ENCODE measurements at places on chromosomes 5 and 9. TPM values are rescaled to one million over a fixed set of nuclear protein-coding genes. Genes with fewer than 3 reads are reported as not detected.

Gene KIAA0825
- 2.1 TPM for total RNA-seq

Gene MELK
- total RNA-seq: 39.7 TPM

Gene ABO
- total RNA-seq: 2.1 TPM

Gene GABRA1
- not detected for total RNA-seq

Gene DIMT1
- total RNA-seq: 22.8 TPM

Data from T-helper 1 cell treated with Interleukin-12 subunit alpha and Interleukin-12 subunit beta and Interleukin-4 antibody, amounts not matched to agents 30 ng/mL and 1 ng/mL, for 36 hours (primary cell).